ENCODE measurements at places on chromosomes 13 and 19. TPM values are rescaled to one million over a fixed set of nuclear protein-coding genes. Genes with fewer than 3 reads are reported as not detected.
A peak's percentile ranks its signal among the peaks of the same experiment; 100 is the strongest.

GRCh38 chr13:51645154-51645650 is 60.9 kb downstream of the WDFY2 start:
- H3K4me3 ChIP-seq = peak overlapping the region; percentile 29
- H3K4me1 ChIP-seq = peaks cover 43% of the 10 kb centered on the region
- peaks cover 8% of the 10 kb centered on the region for H3K36me3 ChIP-seq
- peak; percentile 24 for DNase-seq
- no peaks in the 10 kb centered on the region for H3K27me3 ChIP-seq

GRCh38 chr13:49304763-49305700 is 57.3 kb downstream of the CDADC1 start:
- no peaks in the 10 kb centered on the region for H3K27me3 ChIP-seq
- no peak overlapping the region for H3K4me3 ChIP-seq
- peaks cover 10% of the 10 kb centered on the region for H3K4me1 ChIP-seq
- no peak for DNase-seq

DNA sequence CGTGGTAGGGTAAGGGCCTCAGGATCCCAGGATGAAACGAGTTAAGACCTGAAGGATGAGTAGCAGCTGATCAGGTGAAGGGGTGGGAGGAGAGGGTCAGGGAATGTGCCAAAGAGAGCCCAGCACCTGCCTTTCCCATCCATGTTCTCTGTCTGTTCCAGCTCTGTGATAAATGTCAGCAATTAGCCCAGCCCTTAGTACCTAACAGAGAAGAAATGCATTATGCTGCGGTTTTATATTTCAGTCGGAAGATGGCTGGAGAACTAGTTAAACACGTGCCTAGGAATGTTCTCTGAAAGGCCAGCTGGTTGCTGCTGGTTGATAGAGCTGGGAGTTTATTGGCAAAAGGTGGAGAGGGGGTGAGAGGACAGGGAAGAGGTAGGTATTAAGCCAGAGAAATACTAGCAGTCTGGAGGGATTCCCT is 268.2 kb downstream of the SHISA2 start:
- no peak overlapping the region for H3K27ac ChIP-seq
- H3K36me3 ChIP-seq = no peaks in the 10 kb centered on the region
- DNase-seq = no peak
- no peak overlapping the region for H3K4me3 ChIP-seq

DNA sequence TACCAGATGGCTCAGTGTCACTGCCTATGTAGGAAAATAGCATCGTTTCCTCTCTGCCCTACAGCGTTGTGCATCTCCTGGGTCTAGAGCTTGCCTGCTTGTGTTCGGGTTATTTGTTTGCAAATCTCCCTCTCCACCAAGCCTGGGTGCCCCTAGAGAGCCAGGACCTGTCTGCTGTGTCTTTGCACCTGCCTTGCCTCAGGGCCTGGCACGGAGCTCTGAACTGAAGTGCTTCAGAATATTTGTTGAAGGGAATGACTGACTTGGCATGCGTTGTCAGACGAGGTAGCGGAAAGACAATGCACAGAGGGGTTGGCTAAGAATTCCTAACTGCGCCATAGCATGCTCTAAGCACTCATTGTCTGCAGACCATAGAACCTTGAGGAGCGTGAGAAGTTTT is 263.4 kb downstream of the FGF9 start:
- H3K27me3 ChIP-seq = peaks cover 2% of the 10 kb centered on the region
- H3K4me1 ChIP-seq = no peaks in the 10 kb centered on the region
- H3K4me3 ChIP-seq = no peak overlapping the region
- no peak overlapping the region for H3K27ac ChIP-seq
- H3K36me3 ChIP-seq = no peaks in the 10 kb centered on the region

DNA sequence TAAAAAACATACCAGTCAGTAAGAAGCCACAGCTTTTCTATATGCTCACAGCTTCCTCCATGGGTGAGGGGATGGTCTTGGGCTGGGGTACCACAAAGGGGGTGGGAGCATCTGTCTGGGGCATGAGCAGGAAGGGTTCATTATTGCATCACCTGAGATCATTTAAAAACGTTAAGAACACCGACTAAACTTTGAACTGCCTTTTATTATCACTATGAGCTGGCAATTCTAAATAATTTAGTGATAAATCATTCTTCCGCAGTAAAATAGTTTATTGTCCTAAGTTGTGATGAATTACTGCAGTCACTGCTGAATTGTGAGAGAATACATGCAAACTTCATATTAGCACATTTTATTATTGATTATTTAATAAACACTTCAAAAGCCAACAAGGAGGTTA is 71.6 kb downstream of the KL start:
- peaks cover 5% of the 10 kb centered on the region for H3K4me1 ChIP-seq
- H3K27me3 ChIP-seq = peaks cover 18% of the 10 kb centered on the region
- no peaks in the 10 kb centered on the region for H3K36me3 ChIP-seq
- no peak for DNase-seq
- no peak overlapping the region for H3K27ac ChIP-seq

DNA sequence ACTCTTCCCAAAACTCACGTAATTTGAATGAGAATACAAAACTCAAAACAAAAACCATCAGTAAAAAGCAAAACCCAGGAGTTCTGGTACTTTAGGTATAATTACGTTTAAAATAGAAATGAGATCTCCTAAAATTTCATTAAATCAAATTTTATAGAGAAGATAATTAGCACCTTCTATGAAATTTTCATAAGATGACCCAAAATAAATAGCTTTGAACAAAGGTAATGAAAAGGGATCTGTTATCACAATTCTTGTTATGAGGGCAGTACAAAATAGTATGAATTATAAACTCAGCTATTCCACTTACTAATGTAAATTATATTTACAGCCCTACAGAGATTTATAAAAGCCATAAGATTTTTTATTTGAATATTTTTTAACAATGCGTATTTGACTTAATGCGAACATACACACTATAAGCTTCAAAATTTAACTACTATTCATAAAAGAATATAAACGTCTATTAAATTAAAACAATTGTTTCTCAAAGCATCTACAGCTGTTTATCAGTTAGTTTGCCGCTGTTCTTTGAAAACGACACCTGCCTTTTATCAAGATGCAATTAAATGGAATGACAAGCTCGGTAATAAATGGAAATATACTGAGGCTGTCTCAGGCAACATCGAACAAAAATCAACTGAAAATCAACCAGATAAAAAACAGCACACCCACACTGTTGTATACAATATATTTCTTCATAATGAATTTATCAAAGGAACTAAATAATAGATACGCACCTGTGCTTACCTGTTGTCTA is 63.8 kb downstream of the KCNRG start:
- DNase-seq = no peak
- H3K4me1 ChIP-seq = peaks cover 33% of the 10 kb centered on the region
- peaks cover 14% of the 10 kb centered on the region for H3K27me3 ChIP-seq

DNA sequence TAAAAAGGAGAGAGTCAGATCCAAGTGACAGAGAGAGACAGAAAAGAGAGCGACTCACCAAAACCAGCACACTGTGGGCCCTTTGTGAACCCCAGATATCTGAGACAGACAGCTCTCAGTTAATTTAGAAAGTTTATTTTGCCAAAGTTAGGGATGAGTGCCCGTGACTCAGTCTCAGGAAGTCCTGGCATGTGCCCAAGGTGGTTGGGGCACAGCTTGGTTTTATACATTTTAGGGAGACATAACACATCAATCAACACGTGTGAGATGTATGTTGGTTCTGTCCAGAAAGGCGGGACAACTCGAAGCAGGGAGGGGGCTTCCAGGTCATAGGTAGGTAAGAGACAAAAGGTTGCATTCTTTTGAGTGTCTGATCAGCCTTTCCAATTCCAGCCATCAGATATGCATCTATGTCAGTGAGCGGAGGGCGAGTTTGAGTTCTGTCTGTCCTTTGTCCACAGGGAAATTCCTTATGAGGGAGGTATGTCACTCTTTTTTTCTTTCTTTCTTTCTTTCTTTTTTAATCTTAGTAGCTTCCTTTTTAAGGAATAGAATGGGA is 37.2 kb upstream of the ATP11A start:
- H3K36me3 ChIP-seq = no peaks in the 10 kb centered on the region
- no peak overlapping the region for H3K27ac ChIP-seq
- H3K27me3 ChIP-seq = no peaks in the 10 kb centered on the region
- H3K4me1 ChIP-seq = peaks cover 5% of the 10 kb centered on the region

DNA sequence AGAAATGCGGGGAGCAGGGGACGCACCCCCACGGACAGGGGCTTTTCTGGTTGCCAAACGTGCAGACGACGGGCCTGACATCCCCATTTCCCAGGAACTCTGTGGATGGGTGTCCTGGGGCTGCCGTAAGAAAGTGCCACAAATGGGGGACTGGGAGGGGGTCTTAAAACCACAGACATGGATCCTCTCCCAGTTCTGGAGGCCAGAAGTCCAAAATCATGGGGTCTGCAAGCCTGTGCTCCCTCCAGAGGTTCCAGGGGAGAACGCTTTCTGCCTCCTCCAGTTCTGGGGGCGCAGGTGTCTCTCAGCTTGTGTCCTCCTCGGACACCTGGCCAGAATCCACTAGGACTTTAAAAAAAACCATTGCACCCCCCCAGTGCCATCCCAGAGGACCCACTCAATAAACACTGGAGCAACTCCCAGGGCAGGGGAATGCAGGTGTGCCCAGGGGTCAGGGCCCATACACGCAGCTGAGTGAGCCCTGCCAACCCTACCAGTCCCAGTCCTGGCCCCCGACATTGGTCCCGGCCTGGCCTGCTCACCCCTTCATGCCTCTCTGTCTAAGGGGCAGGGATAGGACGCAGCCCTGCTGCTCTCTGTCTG is 103.9 kb downstream of the GADD45B start:
- H3K36me3 ChIP-seq = no peaks in the 10 kb centered on the region
- no peak overlapping the region for H3K27ac ChIP-seq
- no peak for DNase-seq
- H3K4me1 ChIP-seq = no peaks in the 10 kb centered on the region
- H3K27me3 ChIP-seq = peaks cover 8% of the 10 kb centered on the region
- no peak overlapping the region for H3K4me3 ChIP-seq

GRCh38 chr13:22773465-22773864 is 407.3 kb upstream of the SGCG start:
- no peak for DNase-seq
- H3K36me3 ChIP-seq = no peaks in the 10 kb centered on the region
- H3K27me3 ChIP-seq = peaks cover 7% of the 10 kb centered on the region

GRCh38 chr13:85503797-85504196 is 295.4 kb downstream of the SLITRK6 start:
- no peak overlapping the region for H3K4me3 ChIP-seq
- no peaks in the 10 kb centered on the region for H3K36me3 ChIP-seq
- no peak overlapping the region for H3K27ac ChIP-seq
- no peaks in the 10 kb centered on the region for H3K27me3 ChIP-seq
- no peaks in the 10 kb centered on the region for H3K4me1 ChIP-seq

GRCh38 chr13:98801626-98802418 is 49.4 kb upstream of the SLC15A1 start:
- DNase-seq = no peak
- H3K27me3 ChIP-seq = no peaks in the 10 kb centered on the region
- no peak overlapping the region for H3K27ac ChIP-seq
- no peaks in the 10 kb centered on the region for H3K4me1 ChIP-seq
- no peak overlapping the region for H3K4me3 ChIP-seq

DNA sequence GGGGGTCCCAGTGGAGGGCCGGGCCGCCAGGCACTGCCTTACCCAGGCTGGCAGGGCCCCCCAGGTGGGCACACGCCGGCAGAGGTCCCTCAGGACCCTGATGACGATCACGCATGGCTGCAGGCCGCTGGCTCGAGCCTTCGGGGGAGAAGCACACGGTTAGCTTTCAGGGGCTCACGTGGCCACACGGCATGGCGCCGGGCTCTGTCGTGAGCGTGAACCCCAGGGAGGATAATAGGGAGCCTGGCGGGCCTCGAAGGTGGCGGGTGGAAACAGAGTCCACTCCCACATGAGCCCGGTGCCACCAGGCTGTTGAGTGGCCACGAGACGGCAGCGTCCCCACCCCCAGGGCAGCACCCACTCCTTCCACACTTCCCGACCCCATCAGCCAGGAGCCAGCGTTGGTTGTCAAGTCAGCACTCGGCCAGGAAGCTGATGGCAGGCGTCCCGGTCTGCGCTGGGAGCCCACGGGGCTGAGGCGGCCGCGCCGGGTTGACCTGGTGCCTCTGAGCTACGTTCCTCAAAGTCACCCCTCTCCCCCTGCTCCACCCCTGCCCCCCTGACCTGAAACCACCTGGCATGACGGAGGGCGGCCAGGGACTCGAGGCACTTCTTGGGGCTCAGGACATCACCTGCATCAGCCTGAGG is 24.7 kb upstream of the MATK start:
- H3K4me1 ChIP-seq = peaks cover 40% of the 10 kb centered on the region
- no peak overlapping the region for H3K27ac ChIP-seq
- H3K36me3 ChIP-seq = no peaks in the 10 kb centered on the region
- H3K27me3 ChIP-seq = no peaks in the 10 kb centered on the region
- DNase-seq = no peak
- H3K4me3 ChIP-seq = no peak overlapping the region

GRCh38 chr19:37227996-37228395 is 10.0 kb downstream of the ZNF383 start:
- no peak overlapping the region for H3K27ac ChIP-seq
- no peak overlapping the region for H3K4me3 ChIP-seq
- H3K27me3 ChIP-seq = no peaks in the 10 kb centered on the region
- H3K4me1 ChIP-seq = no peaks in the 10 kb centered on the region
- DNase-seq = peak; percentile 59

DNA sequence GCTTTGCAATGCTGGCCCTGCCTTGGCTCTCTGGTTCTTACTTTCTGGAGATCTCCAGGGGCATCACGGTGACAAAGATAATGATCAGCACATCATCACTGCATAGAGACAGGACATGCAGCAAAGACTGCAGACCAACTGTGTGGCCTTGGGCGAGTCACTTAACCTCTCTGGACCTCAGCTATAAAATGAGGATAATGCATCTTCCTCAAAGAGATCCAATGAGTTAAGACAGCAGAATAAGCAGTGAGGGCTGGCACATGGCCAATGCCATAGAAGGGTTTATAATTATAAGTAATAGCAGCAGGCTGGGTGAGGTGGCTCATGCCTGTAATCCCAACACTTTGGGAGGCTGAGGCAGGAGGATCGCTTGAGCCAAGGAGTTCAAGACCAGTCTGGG is 2.4 kb downstream of the MAG start:
- H3K36me3 ChIP-seq = no peaks in the 10 kb centered on the region
- no peak overlapping the region for H3K27ac ChIP-seq
- H3K4me1 ChIP-seq = peaks cover 8% of the 10 kb centered on the region
- DNase-seq = no peak

GRCh38 chr13:87999240-87999700 is 328.1 kb downstream of the SLITRK5 start:
- H3K4me1 ChIP-seq = no peaks in the 10 kb centered on the region
- H3K27me3 ChIP-seq = no peaks in the 10 kb centered on the region
- H3K4me3 ChIP-seq = no peak overlapping the region
- no peak overlapping the region for H3K27ac ChIP-seq
- no peaks in the 10 kb centered on the region for H3K36me3 ChIP-seq

CD209 gene
- total RNA-seq = not detected

ZNF473 gene
- total RNA-seq = 10.9 TPM

ZNF83 gene
- total RNA-seq = 27.5 TPM

TIMM13 gene
- total RNA-seq = 70.7 TPM

SHISA7 gene
- not detected for total RNA-seq

OR7A5 gene
- total RNA-seq = not detected

KLK14 gene
- total RNA-seq = 1.1 TPM

CFAP97D2 gene
- not detected for total RNA-seq

ZNF358 gene
- total RNA-seq = 8.5 TPM

ADGRE3 gene
- 0.30 TPM for total RNA-seq

LILRA1 gene
- not detected for total RNA-seq

F2RL3 gene
- not detected for total RNA-seq

All from activated CD4-positive, alpha-beta T cell treated with anti-CD3 and anti-CD28 coated beads for 36 hours (primary cell).